Fibroblast of the aortic adventitia (primary cell): ENCODE measurements at places on chromosomes 12 and 14. TPM values are rescaled to one million over a fixed set of nuclear protein-coding genes. Genes with fewer than 3 reads are reported as not detected.

The RNASE2 gene
- total RNA-seq: not detected in 2 replicates

The VIPAS39 gene
- total RNA-seq: 21.1 and 33.5 TPM in 2 replicates

The GPR135 gene
- 1.7 and 4.3 TPM in 2 replicates for total RNA-seq

The KCNH3 gene
- 0.08 and 0.18 TPM in 2 replicates for total RNA-seq

The TMEM132D gene
- not detected in 2 replicates for total RNA-seq

The FAM186B gene
- total RNA-seq: 0.45 and 2.7 TPM in 2 replicates

The GLIPR1L1 gene
- total RNA-seq: not detected in 2 replicates

The IFNG-AS1 gene
- 0.09 TPM in 1 of 2 replicates, not detected in the other for total RNA-seq

The PIWIL1 gene
- not detected in 2 replicates for total RNA-seq

The CISTR gene
- total RNA-seq: not detected in 2 replicates

The IL23A gene
- total RNA-seq: not detected in 2 replicates

The MDGA2 gene
- total RNA-seq: not detected in 2 replicates

The ZNF268 gene
- 11.8 and 22.9 TPM in 2 replicates for total RNA-seq

The RHEBL1 gene
- total RNA-seq: 0.25 and 0.54 TPM in 2 replicates

The DPPA3 gene
- total RNA-seq: not detected in 2 replicates

The FOXN4 gene
- total RNA-seq: not detected in 2 replicates

The RD3L gene
- total RNA-seq: not detected in 2 replicates

The SLC17A8 gene
- total RNA-seq: not detected in 2 replicates

The IAPP gene
- total RNA-seq: not detected in 2 replicates

The KCNC2 gene
- not detected in 2 replicates for total RNA-seq

The CELA1 gene
- total RNA-seq: 0.25 TPM in 1 of 2 replicates, not detected in the other

The SUDS3 gene
- total RNA-seq: 29.0 and 36.4 TPM in 2 replicates

The RSRC2 gene
- total RNA-seq: 42.8 and 138 TPM in 2 replicates

The VASH1 gene
- 4.4 and 12.7 TPM in 2 replicates for total RNA-seq

The HOXC5 gene
- 0.18 and 1.8 TPM in 2 replicates for total RNA-seq

The GNB3 gene
- 3.4 TPM in 2 replicates for total RNA-seq

The NRXN3 gene
- 0.18 and 0.41 TPM in 2 replicates for total RNA-seq

The ZNF384 gene
- total RNA-seq: 17.7 and 29.5 TPM in 2 replicates

The KCNH5 gene
- total RNA-seq: 0.36 TPM in 1 of 2 replicates, not detected in the other

The KERA gene
- total RNA-seq: not detected in 2 replicates

The TTC6 gene
- 0.16 and 0.36 TPM in 2 replicates for total RNA-seq

The KRT82 gene
- not detected in 2 replicates for total RNA-seq

The LRRC10 gene
- not detected in 2 replicates for total RNA-seq

The YAF2 gene
- total RNA-seq: 13.2 and 17.3 TPM in 2 replicates

The TSPAN11 gene
- 0.36 and 2.0 TPM in 2 replicates for total RNA-seq

The NFE2 gene
- 1.2 TPM in 1 of 2 replicates, not detected in the other for total RNA-seq

The TAS2R20 gene
- total RNA-seq: 1.9 and 5.0 TPM in 2 replicates
